ENCODE measurements at places on chromosomes 5 and 9. TPM values are rescaled to one million over a fixed set of nuclear protein-coding genes. Genes with fewer than 3 reads are reported as not detected.

Gene MYOZ3
- total RNA-seq, result not detected

Gene ADAMTSL1
- not detected for total RNA-seq

Gene SHROOM1
- 0.20 TPM for total RNA-seq

Gene CDKN2B
- 2.0 TPM for total RNA-seq

DNA sequence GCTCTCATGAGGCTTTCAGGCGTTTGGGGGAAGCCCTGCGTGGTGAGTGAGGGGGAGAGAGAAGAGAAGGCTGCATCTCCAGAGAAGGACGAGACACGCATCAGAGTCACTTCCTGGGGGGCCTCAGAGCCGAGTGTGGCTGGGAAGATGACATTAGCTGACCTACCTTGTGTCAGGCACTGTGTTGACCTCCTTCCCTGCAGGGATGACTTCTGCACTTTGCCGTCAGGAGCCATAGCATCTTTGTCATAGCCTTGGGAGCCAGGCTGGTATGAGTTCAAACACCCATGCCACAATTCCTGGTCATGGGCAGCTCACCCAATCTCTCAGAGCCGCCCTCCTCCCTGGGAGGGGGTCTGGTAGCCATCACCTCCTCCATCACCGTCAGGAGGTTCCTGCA lies 17.3 kb downstream of the NEURL1B start:
- no peak for DNase-seq

DNA sequence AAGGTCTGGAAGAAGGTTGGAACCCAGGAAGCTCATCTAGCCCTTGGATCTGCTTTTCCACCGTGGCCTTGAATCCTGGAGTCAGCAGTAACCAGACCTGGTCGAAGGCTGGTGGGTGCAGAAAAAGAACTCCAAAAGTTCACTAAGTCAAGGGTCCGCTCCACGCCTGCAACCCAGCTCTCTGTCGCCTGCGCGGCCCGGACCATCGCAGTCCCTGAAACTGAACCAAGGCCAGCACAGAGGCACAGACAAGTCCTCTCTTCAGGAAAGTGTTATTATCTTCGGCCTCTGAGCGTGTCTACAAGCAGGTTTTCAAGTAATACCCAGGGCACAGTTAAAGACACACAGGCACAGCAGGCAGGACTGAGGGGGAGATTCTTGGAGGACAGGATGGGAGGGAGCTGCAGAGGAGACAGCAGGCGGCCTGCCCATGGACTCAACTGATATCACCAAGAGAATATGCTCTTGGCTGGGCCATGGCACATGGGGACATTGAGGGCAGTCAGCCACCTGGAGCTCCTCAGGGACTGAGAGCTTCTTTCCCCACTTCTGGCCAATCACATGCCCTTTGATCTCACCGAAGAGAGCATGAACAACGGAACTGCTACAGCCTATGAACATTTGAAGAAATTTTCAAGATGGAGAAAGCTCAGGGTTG lies 45.8 kb upstream of the SEMA4D start:
- no peak for DNase-seq

GRCh38 chr9:77912895-77913693 lies 118.5 kb downstream of the GNAQ start:
- no peak for DNase-seq

DNA sequence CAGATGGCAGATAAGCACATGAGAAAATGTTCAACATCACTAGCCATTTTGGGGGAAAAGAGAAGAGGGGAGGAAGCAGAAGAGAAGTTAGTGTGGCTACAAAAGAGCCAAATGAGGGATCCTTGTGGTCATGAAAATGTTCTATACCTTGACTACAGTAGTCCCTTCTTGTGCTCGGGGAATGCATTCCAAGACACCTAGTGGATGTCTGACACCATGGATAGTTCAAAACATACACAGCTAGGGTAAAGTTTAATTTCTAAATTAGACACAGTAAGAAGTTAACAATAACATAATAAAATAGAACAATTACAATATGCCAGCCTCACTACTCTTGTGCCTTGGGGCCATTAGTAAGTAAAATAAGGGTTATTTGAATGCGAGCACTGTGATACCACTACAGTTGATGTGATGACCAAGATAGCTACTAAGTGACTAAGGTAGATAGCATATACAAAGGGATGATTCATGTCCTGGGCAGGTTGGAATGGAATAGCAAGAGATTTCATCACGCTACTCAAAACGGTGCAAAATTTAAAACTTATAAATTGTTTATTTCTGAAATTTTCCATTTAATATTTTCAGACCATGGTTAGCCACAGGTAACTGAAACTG lies 344.1 kb downstream of the NR2F1-AS1 start:
- no peak for DNase-seq

DNA sequence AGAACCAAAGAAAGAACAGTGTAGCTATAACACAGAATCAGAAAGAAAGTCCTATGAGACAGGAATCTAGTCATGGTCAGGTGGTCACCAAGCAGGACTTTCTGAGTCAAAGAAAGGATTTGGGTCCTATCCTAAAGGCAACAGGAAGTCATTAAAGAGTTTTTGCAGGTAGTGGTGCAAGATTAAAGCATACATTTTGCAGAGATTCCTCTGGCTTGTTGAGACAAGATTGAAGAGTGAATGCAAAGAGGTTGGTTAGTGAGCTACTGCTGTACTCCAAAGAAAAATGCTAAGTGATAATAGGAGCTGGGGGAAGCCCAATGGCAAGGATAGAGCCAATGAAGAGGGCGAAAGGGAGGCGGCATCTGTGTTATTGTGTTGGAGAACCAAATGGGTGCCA lies 300.5 kb upstream of the KIF2A start:
- no peak for DNase-seq

GRCh38 chr5:55636683-55637082 lies 75.4 kb downstream of the SLC38A9 start:
- DNase-seq, result no peak

GRCh38 chr5:180575571-180575970 lies 15.7 kb downstream of the SCGB3A1 start:
- DNase-seq, result no peak

Data from T-helper 17 cell (primary cell).